ENCODE measurements at places on chromosomes 5 and 9. TPM values are rescaled to one million over a fixed set of nuclear protein-coding genes. Genes with fewer than 3 reads are reported as not detected.

The PCDHGB1 gene
- 0.13 TPM for total RNA-seq

The CD14 gene
- 1.3 TPM for total RNA-seq

The IFNA5 gene
- not detected for total RNA-seq

The LECT2 gene
- total RNA-seq: not detected

The NUTM2G gene
- not detected for total RNA-seq
